Activated T-helper 1 cell treated with anti-CD3 and anti-CD28 coated beads, Interleukin-12 subunit alpha, Interleukin-12 subunit beta, Interleukin-2, Interleukin-4 antibody, amounts not matched to agents 30 ng/mL and 10 ng/mL and 1 ng/mL, durations not matched to agents 14 hours and 24 hours and 36 hours (primary cell): ENCODE measurements at places on chromosomes 13 and 19. TPM values are rescaled to one million over a fixed set of nuclear protein-coding genes. Genes with fewer than 3 reads are reported as not detected.

DNA sequence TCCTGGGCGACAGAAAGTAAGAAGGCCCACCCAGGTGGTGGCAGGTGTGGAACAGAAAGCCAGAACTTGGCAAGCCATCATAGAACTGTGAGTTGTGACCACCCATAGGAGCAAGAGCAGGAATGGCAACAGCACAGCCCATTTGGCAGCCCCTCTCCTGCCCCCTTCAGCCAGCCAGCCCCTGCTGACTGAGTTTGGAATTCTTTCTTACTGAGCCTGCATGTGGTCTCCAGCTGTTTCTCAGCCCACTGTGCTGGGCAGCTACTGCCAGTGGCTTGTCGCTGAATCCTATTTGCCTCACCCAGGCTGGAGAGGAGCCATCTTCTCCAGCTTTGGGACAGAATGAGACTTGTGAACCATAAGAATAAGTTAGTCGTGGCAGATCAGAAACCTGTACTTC lies 28.3 kb downstream of the CNMD start:
- DNase-seq, result no peak

- DNase-seq, result no peak
Measured at GRCh38 chr13:27006519-27007161, 165.0 kb downstream of the USP12 start.

DNA sequence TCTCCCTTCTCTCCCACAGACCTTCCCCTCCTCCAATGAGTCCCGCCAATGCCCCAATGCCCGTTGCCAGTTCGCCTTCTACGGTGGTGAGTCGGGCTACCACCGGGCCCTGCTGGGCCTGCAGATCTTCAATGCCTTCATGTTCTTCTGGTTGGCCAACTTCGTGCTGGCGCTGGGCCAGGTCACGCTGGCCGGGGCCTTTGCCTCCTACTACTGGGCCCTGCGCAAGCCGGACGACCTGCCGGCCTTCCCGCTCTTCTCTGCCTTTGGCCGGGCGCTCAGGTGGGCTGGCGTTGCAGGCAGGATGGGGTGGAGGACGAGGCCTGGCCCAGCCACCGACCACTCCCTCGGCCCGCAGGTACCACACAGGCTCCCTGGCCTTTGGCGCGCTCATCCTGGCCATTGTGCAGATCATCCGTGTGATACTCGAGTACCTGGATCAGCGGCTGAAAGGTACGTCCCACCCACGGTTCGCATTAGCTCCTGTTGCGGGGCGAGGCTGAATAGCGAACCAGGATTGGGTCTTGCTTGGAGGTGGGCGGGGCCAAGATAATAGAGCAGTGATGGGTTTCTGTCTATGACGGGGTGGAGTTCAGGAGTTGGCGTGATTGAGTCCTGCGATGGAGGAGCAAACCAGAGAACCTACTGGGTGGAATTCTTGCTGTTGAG lies 11.1 kb downstream of the SLC44A2 start:
- DNase-seq, result no peak

- no peak for DNase-seq
Measured at GRCh38 chr19:27705896-27706295, 1507.1 kb downstream of the UQCRFS1 start.

- no peak for DNase-seq
Measured at GRCh38 chr19:48635966-48636858, 967 bp downstream of the DBP start.

DNA sequence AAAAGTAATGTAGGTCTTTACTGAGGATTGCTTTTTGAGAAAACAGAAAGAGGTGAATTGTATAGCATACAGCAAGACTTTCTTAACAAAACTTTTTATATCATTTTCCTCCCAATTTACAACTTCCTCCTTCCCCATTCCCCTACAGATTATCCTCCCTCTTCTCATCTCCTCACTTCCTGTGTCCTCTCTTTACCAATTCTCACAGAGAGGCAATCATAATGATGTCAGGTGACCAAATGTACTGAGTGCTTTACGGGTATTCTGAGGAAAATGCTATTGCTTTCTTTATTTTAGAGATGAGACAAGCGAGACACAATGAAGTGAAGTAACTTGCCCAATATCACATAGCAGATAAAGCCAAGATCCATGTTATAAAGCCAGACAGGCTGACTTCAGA lies 1.7 kb upstream of the MTMR6 start:
- DNase-seq, result no peak

DNA sequence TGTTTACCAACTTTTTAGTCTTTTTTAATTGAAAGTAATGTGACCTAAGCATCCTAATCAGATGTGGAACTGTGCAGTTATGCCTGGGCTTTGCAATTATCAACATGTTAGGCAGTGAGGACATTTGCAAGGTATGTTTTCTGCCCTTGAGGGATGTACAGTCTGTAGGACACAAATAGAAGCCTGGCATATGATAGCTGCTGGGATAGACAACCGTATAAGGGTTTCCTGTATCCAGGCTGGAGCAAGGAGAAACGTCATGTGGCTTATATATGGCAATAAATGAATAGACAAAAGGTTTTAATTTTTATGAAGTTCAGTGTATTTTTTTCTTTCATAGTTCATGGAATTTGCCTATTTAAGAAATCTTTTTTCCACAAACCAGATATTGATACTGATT lies 2.0 kb upstream of the VPS36 start:
- DNase-seq, result no peak

The OR7D2 gene
- total RNA-seq, result 0.44 TPM in 2 replicates

The IQCN gene
- 2.8 and 3.2 TPM in 2 replicates for total RNA-seq

The LILRA6 gene
- total RNA-seq, result 0.27 and 0.36 TPM in 2 replicates

The DNAAF3 gene
- 0.36 TPM in 1 of 2 replicates, not detected in the other for total RNA-seq

The ICAM5 gene
- total RNA-seq, result 1.9 TPM in 2 replicates

The C1QTNF9B gene
- total RNA-seq, result not detected in 2 replicates

The CELF5 gene
- 0.08 and 0.12 TPM in 2 replicates for total RNA-seq
